Vagina (tissue), 2 donors: ENCODE measurements at places on chromosomes 16 and 17. TPM values are rescaled to one million over a fixed set of nuclear protein-coding genes. Genes with fewer than 3 reads are reported as not detected.

The FGF11 gene
- 10.8 TPM for total RNA-seq

The MYL4 gene
- total RNA-seq: not detected

The DNAI2 gene
- total RNA-seq: not detected

The SLC5A11 gene
- total RNA-seq: not detected

DNA sequence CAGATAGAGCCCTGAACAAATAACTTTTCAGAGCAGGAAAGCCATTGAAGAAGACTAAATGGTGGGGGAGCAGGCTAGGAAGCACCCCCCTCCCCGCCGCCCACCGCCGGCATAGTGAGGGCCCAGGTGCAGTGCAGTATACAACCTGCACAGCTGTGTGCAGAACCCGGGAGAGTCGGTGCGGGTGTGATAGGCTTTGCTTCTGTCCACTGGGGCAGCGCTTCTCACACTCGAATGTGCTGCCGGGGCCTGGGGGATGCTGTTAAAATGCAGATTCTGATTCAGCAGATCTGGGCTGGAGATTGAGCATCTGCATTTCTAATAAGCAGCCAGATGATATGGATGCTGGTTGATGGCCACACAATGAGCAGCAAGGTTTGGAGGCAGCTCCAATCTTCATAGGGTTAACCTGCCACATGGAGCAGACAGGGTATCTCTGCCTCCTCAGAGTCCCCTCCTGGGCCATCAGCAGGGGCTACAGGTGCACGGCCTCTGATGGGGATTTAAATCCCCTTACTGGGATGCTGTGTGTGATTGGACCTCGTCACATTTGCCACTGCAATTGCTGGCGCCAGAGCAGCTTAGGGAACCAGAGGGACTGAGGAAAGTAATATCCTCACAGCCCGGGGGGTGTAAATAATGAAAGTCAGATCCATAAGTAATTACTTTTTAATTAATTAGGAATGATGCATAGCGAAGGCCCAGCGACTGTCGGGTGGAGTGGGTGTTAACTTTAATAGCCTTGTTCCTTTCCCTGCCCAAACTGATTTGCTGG lies 172.0 kb upstream of the RPL38 start:
- DNase-seq: no peak

GRCh38 chr17:9587969-9588656 lies 11.7 kb downstream of the CFAP52 start:
- DNase-seq: no peak

GRCh38 chr16:58399718-58400633 lies 7.7 kb downstream of the GINS3 start:
- DNase-seq: no peak

GRCh38 chr16:3348547-3349167 lies 7.0 kb upstream of the OR2C1 start:
- DNase-seq: no peak
